ENCODE measurements at places on chromosomes 2 and 18.

DNA sequence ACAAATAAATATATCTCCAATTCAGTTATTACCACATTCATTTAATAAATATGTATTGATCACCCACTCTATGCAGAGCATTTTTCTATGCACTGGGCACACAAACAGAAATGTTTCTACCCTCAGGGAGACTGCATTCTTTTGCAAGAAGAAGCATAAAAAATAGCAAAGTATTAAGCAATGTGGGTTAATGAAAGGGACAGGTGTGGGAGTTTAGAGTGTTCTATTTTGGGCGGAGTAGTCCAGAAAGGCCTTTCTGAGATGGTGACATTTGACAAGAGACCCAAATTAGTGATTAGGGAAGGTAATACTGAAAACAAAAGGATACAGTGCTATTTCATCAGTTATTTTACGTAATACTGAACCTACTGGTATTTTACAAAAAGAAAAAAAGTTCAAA, 394.3 kb upstream of the CHST9 start:
- no peak for DNase-seq

DNA sequence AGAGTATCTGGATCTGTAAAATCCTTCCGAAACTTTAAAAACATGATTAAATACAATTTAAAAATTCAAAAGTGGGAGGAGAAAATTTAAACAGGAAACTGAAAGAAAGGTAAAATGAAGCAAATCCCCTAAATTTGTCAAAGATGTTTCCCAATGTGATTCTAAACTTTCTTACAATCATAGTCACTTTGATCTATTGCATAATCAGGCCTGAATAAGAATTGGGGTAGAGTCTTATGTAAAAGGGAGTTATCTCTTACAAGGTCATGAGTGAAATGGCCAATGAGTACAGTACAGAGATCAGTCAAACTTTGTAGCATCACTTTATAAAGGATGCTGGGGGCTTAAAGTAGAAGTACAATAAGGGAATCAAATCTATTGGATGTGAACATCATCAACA, 1657.7 kb upstream of the CELF4 start:
- DNase-seq: no peak

- DNase-seq: no peak
These were observed 73.2 kb upstream of the NCKAP5 start for GRCh38 chr2:133641497-133641896.

DNA sequence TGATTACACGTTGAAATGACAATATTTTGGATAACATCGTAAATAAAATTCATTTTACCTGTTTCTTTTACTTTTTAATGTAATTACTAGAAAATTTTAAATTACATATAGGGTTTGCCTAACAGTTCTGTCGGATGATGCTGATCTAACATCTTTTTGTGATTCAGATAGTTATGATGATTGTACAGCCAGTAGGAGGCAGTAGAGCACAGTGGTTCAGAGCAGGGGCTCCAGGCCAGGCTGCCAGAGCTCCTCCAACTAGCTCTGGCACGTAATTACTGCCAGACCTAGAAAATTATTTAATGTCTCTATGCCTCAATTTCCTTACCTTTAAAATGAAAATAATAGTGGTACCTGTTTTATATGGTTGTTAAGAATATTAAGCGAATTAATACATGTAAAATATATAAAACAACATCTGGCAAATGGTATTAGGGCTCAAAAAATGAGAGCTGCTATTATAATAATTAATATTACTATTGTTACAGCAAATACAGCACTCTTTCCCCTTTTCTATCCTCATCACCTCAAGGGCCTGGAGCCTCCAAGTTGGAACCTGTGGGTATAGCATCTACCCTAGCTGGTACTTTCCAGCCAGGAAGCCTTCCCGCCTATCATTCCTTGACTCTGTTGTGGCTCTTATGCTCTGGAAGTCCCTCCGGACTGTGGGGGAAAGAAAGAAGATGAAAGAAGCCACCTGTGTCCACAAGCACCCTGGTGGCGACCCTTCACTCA, 47.7 kb upstream of the PLA2R1 start:
- DNase-seq: peak; percentile 54

DNA sequence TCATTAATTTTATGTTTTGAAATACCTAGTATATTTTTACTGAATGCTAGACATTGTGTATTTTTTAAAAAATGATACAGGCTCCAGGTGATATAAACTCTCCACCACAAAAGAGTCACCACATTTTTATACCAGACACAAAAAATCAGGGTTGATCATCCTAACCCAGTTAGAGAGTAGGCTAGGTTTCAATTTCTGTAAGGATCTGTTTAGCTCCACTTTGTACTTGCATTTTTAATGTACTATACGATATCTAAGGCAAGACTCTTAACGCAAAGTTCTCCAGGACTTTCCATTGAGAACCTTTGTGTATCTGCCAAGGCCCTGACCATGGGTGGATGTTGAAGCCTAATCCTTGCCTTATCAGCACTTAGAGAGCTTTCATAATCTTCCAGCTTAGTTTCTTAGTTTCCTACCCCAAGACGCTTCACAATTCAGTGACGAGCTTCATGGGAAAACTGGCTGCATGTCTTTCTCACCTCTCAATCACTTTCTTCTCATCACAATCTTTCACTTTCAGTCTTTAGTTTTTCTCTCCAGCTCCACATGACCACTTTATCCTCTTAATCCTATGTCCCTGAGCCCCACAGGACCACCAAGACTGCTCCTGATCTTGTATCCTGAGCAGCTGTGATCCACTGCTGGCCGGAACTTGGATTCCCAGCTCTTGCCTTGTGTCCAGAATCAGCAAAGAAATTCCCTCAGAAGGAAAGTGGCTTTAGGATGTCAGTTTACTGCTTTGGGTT, 635.8 kb downstream of the RNF144A start:
- no peak for DNase-seq

DNA sequence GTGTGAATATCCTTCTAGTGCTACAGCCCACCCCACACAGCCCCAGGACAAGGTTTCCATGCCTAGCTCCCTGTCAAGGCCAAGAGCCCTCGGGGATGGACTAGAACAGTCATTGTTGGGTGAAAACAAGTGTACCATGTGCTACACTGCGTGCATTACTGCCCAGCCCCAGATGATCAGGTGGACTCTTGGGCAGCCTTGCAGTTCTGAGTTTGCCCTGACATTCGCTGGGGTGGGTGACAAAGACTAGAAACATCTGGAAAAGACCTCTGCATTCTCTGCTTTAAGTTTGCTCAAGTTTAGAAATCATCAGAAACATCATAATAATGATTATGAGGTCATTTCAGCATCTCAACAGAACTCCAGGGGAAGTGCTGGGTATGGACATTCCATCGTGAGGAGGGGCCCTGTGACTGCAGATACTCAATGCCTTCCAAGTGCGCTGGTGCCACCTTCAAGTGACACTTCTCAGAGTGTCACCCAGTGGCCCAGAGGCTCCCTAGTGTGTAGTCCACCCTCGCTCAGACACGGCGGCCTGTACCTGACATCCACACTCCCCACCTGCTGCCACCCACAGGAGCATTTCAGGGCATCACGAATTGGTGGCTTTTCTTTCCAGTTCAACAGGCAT, 5.3 kb upstream of the PXDN start:
- no peak for DNase-seq

DNA sequence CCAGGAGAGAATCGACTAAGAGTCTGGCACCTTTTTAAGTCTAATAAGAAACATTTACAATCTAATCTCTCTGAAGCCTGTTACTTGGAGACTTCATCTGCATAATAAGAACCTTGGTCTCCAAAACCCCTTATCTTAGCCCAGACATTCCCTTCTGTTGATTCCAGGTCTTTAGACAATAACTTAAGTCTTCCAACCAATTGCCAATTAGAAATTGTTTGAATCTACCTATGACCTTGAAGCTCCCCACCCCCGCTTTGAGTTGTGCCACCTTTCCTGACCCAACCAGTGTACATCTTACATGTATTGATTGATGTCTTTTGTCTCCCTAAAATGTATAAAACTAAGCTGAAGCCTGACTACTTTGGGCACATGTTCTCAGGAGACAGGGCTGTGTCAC, 49.5 kb upstream of the DTNA start:
- DNase-seq: no peak

- no peak for DNase-seq
These were observed 84.0 kb downstream of the NFATC1 start for GRCh38 chr18:79479761-79480161.

GRCh38 chr2:71824436-71824835, 323.2 kb downstream of the CYP26B1 start:
- no peak for DNase-seq
